ENCODE measurements at places on chromosomes 12 and 14.

DNA sequence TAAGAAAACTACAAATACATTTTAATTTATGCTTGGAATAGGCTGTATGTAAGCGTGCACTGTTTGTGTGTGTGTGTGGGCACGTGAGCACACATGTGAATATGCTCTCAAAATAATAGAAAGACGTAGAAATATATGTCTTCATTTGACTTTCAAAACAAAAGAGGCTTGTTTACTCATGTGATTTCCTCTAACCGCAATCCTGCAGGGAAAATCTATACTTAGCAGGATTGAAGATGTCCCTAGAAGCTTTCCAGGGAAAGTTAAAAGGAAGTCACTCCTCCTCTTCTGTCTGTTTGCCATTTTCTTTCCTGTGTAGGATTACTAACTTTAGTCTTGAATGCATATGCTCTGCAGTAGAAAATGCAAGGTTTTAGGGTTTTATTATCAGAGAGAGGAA lies 404.7 kb downstream of the MDGA2 start:
- DNase-seq = no peak

GRCh38 chr12:85765453-85765869 lies 70.7 kb downstream of the RASSF9 start:
- DNase-seq = no peak

GRCh38 chr12:49524660-49525324 lies 14.0 kb upstream of the KCNH3 start:
- no peak for DNase-seq

DNA sequence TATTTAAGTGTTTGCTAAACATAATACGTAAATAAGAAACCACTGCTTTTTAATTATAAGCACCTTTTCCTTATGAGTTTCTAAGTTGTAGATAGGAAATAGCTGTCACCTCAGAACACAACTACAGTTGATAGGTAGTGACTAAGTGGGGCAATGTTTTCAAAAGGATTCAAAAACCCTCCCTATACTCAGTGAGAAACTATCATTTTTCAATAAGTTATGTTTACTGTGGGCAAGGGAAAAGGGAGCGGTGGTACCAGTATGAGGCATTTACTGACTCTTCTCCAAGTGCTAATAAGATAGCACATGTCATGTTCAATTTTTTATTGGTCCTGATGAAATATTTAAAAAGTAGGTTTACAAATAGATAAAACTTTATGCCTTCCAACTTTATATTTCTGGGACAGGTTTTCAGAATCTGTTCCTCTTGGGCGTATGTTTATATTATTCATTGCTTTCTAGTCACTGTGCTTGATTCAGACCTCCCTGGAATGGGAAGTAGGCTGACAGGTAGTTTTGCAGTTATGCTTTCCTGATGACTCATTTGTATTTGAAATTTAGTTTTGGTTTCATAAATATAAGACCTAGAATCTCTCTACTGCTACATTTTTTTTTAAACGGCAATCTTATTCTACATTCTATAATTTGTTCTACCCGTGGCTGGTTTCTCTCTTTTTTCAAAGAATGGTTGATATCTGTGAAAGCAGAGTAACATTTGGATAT lies 153.1 kb downstream of the TMEM117 start:
- DNase-seq = no peak

- DNase-seq = no peak
These were observed 184.3 kb upstream of the RTL1 start for GRCh38 chr14:101087614-101088394.

DNA sequence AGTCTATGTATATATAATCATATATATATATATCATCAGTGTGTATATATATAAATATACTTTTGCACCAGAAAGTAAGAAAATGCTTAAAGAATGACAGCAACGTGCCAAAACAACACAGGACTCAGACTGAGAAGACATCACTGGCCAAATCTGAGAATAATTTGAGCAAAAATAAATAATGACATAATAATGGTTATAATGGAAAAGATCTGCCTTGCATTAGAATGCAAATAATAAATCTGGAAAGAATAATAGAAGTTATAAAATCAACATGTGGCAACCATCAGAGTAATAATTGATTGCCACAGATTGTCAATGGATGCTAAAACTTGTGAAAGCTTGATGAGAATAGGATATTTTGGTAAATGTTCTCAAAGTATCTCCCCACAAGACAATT lies 61.5 kb upstream of the PLEKHG7 start:
- DNase-seq = no peak

- DNase-seq = no peak
These were observed 11.4 kb upstream of the FOS start for GRCh38 chr14:75267141-75267721.

- no peak for DNase-seq
These were observed 225.0 kb downstream of the KCNC2 start for GRCh38 chr12:74984631-74985030.

DNA sequence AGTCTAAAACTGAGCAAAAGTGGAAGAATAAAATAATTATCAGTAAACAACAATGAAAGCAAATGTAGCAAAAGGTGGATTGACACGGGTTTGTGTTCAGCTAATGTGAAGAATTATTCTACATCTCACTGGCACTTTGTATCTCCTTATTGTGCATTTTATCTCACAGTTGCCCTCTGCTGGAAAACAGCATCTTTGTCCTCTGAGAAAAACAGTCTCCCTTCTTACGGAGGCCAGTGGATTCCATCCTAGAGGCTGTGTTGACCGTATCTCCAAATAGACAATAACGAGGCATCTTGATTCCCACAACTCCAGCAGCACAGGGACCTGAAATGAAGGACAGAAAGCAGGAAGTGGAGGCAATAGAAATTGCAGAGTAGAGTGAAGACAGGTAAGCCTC lies 51.3 kb upstream of the PLBD1 start:
- peak; percentile 20 for DNase-seq

DNA sequence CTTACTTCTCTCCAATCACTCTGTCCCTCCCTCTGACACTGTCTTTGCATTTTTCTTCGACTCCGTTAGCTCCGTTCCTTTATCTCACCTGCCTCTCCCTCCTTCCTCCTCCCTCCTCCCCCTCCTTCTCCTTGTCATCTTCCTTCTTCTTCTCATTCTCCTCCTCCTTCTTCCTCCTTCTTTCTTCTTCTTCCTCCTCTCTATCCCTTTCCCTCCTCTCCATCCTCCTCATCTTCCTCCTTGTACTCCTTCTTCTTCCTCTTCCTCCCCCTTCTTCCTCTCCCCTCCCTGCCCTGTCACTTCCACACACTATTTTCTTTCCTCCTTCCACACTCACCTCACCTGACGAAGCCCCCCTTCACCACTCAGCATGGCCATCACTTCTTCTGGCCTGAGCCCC lies 53.0 kb downstream of the HSPB8 start:
- no peak for DNase-seq

DNA sequence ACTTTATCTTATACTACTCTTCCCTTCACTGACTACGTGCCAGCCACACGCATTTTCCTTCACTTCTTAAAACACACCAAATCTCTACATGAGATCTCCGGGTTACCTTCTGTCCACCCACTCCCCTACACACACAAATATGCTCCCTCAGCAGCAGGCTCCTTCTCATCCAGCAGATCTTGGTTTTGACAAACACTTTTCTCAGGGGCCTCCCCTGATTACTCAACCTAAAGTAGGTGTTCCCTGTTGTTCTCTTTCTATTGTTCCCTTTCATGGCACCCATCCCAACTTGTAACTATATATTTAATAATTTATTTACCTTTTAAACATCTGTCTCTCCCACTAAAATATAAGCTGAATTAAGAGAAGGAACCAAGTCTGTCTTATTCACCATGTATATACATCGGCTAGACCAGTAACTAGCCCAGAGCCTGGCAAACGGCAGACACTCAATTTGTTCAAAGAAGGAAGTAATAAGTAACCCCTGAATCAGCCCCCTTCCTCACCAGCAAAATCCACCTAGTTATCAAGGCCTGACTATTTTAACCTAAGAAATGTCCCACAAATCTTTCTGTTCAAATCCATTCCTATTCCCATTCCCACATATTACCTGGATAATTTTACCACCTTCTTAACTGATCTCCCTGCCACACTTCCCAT lies 2.7 kb downstream of the C2CD5 start:
- no peak for DNase-seq

DNA sequence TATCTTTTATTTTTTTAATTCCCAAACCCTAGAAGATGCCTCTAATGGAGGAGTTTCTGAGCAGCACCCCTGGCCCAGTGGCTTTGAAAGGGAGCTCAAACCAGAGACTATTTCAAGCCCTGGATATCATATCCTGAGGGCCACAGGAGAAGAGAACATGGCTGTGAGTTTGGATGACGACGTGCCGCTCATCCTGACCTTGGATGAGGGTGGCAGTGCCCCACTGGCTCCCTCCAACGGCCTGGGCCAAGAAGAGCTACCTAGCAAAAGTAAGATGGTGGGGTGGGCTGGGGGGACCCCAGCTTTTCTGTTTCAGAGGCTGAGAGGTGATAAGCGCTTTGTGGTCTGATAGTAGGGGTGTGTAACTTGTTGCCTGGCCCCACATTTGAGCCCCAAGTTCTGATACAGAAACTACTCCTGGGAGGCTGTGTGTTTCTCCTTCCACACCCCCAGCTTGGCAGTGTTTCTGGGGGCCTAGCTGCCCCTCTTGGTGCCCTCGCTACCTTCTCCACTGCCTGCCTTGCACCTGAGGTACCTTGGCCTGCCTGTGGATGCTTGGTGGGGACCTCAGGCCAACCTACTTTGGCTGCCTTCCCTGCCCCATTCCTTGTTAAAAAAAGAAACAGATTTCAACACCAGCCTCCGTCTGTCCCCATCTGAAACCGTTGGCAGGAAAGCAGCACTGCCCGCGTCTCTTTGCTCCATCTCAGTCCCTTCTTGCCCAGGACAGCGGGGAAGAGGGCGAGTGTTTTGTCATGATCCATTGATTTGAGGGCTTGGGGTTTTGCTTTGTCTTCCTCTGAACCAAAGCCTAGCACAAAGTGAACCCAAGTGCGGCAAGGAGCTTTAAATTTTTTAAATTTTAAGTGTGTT lies 5.7 kb downstream of the TPCN1 start:
- no peak for DNase-seq

GRCh38 chr12:98674841-98675240 lies 29.8 kb downstream of the APAF1 start:
- no peak for DNase-seq

- DNase-seq = no peak
These were observed 65.7 kb downstream of the TNFAIP2 start for GRCh38 chr14:103188810-103189480.

DNA sequence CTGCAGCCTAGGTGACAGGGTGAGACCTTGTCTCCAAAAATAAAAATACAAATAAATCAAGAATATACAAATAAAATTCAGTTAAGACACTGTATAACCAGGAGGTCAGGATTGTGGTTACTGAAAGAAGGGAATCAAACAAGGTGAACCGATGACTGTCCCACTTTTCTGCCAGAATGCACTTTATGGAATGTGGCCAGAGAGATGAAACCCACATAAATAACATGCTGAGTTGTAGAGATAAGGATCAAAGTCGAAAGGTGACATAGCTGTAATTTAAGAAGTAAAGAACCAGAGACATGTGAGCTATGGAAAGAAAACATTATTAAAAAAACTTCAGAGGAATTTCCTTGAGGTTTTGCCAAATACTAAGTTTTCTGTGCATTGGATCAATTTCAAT lies 1098.2 kb upstream of the USP15 start:
- no peak for DNase-seq
